ENCODE measurements at places on chromosomes 4 and X.

- DNase-seq = no peak
Observed at GRCh38 chr4:138225477-138225876, 16.7 kb downstream of the SLC7A11 start.

GRCh38 chr4:174131901-174132300 is 151.6 kb downstream of the FBXO8 start:
- DNase-seq = no peak

DNA sequence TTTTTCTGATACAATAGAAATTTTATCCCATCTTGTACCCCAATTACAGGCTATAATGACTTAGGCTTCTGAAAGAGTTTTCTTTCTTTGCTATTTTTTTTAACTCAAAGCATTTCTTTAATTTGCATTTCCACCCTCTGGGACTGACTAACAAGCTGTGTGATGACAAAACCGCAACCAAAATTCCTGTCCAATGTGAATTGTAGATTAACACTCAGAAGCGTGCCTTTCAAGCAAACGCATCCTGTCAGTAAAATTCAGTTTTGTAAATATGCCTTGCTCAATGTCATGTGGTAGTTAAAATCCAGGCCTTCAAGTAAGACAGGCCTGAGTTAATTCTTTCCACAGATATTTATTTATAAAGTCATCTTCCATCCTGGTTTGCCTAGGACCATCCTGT is 50.3 kb downstream of the STK32B start:
- DNase-seq = no peak

- DNase-seq = no peak
Observed at GRCh38 chr4:86594559-86595425, 677 bp downstream of the PTPN13 start.

DNA sequence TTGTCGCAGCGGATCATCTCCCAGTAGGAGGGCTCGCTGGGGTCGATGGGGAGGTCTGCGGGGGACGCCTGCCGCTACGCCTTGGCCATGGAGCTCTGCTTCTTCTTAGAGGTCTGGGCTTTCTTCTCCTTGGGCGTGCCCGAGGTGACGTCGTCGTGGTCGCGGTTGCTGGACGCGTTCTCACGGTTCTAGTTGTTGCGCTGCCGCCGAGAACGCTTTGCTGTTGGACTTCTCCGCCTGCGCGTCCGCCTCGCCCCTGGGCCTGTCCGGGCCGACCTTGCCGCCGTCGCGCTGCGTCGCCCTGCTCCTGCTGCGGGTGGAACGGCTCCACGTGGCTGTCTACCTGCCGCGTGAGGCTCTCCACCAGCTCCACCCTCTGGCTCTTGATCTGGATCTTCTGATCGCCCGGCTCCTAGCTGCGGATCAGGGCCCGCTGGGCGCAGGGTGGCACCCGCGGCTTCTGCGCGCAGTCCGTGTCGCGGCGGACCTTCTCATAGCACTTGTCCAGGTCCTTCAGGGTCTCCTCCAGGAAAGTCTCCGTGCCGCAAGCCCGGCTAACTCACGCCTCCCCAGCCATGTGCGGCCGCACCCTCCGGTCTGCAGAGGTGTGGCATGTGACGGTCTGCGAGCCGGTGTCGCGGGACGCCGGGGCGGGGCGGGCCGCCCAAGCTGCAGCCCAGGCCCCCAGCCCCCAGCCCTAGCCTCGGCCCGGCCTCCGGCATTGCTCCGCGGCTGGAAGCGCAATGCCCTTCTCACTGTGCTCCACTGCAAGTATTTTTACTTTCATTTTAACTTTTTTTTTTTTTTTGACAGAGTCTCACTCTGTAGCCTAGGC is 40.5 kb upstream of the OGT start:
- peak; percentile 16 for DNase-seq

- no peak for DNase-seq
Observed at GRCh38 chr4:40321574-40322275, 13.4 kb upstream of the CHRNA9 start.

- DNase-seq = no peak
Observed at GRCh38 chr4:75673959-75674328, 733 bp upstream of the G3BP2 start.

DNA sequence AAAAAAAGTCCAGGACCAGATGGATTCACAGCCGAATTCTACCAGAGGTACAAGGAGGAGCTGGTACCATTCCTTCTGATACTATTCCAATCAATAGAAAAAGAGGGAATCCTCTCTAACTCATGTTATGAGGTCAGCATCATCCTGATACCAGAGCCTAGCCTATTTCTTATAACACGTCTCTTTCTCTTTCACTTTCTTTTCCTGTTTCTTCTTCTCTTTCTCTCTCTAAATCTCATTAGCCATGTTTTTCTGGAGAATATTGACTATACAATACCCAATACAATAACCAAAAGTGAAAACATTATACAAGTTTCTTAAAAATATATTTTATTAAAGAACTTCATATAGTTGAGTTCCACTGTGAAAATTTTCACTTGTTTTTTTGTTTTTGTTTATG is 1154.9 kb upstream of the PCDH7 start:
- DNase-seq = no peak

DNA sequence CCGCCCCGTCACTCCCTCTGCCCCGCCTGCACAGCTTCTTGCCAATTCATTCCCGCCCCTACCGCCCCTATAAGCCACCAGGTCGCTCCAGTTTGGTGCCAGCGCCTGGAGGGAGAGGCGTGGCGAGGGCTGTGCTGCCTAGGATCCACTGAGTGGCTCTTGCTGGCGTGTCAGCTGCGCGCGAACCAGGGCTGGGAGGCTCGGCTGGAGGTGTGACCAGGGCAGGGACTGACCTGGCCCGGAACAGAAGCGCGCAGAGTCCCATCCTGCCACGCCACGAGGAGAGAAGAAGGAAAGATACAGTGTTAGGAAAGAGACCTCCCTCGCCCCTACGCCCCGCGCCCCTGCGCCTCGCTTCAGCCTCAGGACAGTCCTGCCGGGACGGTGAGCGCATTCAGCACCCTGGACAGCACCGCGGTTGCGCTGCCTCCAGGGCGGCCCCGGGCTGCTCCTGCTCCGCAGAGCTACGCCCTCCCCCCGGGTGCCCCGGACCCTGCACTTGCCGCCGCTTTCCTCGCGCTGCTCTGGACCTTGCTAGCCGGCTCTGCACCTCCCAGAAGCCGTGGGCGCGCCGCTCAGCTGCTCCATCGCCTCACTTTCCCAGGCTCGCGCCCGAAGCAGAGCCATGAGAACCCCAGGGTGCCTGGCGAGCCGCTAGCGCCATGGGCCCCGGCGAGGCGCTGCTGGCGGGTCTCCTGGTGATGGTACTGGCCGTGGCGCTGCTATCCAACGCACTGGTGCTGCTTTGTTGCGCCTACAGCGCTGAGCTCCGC is at the start of gene GPR78:
Gene GPR78 (plus strand): TSS at position 72 of the 773 bp plus-strand sequence. CDS start 591 bp downstream, at position 663.
- DNase-seq = no peak

DNA sequence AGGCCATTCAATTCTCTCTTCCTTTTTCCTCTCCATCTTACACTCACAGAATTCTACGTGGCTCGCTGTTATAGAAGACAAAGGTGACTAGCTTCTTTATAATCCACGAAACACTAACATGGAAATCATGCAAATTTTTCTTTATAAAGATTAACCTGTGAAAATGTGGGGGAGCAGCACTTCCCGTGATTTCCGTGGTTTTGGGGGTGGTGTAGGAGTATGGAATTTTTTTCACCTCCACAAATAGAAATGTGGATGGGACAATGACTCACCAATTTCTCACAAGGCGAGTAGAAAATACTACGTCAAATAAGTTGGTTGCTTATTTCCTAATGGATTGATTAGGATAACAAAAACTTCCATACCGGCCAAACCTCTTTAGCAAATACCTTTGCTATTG is 719.2 kb upstream of the TENM3 start:
- no peak for DNase-seq

GRCh38 chr4:128979934-128980333 is 113.4 kb downstream of the SCLT1 start:
- no peak for DNase-seq

DNA sequence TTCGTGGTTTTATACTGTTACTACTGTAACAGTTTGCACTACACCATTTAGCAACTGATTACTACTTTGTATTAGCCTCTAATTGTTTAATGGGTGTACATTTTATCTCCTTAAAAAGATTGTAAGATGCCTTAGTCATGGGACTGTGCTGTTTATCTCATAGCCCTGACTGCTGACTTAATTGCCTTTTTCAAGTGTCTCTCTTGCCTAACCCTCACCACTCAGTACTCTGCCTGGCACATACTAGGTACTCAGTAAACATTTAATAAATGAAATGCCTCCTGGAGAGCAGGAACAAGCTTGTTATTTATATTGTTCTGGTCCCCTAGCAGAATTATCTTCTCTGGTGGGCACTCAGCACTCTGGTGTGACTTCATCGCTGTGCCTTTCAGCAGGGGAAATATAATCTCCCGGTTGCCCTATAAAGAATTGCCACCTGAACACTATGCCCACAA is 1.7 kb upstream of the STIM2 start:
- no peak for DNase-seq

- no peak for DNase-seq
Observed at GRCh38 chr4:37132351-37132974, 112.1 kb upstream of the NWD2 start.

- DNase-seq = no peak
Observed at GRCh38 chr4:46392421-46392820, 2.5 kb upstream of the GABRA2 start.

- peak; percentile 12 for DNase-seq
Observed at GRCh38 chr4:5710961-5711478, at the start of gene EVC. EVC (plus strand) TSS chr4:5711201; CDS start chr4:5711381, 180 bp downstream.

DNA sequence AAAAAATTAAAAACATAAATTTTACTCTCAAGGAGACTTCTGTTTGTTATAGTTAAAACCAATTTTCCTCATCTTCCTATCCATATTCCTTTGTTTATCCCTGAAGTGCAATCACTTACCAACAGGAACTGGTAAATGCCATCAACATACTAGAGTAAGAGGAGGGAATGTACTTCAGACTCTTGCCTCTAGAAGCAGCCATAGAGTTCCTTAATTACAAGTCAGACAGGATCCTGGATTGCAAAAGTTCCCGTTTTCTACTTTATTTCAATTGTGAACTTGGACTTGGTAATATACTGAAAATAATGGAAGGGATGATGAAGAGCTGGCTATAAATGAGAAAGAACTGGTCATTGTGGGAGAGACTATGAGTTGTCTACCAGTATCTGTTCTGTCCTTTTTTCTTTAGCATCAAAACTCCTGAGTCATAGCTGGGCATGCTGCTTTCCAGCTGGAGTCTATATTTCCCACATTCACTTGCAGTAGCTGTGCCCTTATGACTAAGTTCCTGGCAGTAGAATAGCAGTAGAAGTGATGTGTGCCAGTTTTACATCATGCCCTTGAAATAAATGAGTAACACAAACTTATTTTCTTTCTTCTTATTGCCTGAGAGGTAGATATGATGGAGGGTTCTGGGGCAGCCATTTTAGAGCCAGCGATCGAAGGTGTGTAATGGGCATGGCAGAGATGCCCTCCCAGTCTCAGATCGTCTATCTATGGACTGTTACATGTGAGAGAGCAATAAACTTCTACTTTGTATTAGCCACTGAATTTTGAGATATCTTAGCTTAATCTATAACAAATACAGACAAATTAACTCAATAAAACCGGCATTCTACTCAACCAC is 26.8 kb upstream of the SPARCL1 start:
- DNase-seq = no peak

DNA sequence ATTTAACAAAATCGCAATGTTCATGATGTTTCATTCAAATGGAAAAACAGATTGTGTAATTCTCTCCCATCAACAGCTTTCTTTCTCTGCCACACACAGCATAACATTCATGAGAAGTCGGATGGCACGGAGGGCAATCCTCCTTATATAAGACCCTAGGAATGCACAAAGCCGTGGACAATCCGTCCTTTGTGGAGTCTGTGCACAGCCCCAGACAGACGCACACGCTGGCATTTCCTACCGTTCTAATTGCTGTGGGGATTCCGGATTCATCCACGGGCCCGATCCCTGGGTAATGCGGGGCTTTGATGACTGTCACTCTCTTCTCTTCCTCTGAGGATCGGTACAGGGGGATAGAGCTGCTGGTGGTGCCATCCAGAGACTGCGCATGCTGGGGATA is 121.9 kb upstream of the PDLIM3 start:
- DNase-seq = no peak

DNA sequence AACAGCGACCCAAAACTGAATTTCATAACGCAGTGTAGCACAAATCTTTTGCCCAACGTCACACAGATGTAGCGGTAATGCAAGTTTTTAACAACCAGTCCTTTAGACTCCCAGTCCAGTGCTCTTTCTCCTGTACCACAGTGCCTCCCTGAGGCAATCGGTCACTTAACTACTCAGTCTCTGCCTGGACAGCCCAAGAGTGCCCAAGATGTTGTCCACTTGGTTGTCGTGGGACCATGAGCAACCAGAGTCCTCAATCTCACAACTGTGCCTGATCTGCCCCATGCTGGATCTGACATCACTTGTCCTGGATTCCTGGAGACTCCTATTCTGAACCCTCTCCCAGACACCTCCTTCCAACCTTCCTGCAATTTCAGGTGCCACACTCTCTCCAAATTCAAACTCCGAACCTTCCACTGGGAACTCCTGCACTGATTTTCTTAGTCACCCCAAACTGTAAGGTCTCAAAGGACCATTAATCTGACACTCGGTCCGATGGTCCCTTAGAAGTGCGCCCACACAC is 702 bp downstream of the MMGT1 start:
- DNase-seq = no peak

DNA sequence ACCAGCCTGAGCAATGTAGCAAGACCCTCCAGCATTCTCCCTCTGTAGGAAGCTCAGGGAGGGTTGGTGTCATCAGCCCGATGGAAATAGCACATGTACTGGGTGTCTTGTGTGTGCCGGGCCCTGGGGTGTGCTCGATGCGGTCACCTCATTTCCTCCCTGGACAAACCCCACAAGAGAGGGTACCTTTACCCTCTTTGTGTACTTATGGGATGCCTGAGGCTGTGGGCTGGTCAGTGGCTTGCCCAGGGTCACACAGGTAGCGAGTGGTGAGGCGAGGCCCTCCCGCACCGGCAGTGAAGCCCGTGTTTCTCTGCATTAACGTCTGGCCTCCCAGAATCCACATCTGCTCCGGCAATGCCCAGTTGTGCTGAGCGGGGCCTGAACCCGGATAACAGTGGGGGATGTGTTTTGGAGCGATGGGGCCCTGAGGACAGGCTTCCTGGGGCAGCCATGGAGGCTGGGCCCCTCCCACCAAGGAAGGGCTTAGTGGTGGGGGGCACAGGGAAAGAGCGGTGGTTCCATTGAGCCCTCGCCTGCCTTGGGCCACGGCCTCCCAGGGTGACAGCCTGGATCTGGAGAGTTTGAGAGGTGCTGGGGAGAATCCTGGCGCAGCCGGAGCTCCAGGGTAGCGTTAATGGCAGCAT is 8.1 kb downstream of the PSAPL1 start:
- DNase-seq = no peak

Data from activated T-cell treated with anti-CD3 and anti-CD28 coated beads for 24 hours (primary cell).